Umbilical cord (tissue), 2 donors: ENCODE measurements at places on chromosomes 2 and 18.
A peak's percentile ranks its signal among the peaks of the same experiment; 100 is the strongest.

- no peak for DNase-seq
Observed at GRCh38 chr2:119197126-119197405, 26.6 kb upstream of the STEAP3 start.

- no peak for DNase-seq
Observed at GRCh38 chr2:200345975-200346374, 39.5 kb downstream of the SPATS2L start.

GRCh38 chr18:68418226-68418868 is 296.6 kb downstream of the TMX3 start:
- no peak for DNase-seq

DNA sequence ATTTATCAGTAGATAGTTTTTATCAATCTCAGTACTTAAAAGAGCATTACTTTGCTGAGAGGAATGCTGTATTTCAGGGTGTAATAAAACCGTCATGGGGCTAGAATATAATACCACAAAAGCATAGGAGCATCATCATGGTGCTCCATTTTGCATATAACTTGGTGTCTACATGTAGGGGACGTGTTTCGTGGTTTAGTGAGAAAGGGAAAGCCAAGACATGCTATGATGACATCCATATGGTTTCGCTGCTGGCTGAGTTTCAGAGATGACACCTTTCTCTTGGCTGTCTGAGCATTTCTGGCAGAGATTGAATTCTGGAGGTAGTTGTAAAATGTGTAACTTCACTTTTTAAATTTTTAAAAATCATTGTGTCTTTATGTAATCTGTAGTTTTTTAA is 32.4 kb downstream of the WDR43 start:
- DNase-seq = no peak

DNA sequence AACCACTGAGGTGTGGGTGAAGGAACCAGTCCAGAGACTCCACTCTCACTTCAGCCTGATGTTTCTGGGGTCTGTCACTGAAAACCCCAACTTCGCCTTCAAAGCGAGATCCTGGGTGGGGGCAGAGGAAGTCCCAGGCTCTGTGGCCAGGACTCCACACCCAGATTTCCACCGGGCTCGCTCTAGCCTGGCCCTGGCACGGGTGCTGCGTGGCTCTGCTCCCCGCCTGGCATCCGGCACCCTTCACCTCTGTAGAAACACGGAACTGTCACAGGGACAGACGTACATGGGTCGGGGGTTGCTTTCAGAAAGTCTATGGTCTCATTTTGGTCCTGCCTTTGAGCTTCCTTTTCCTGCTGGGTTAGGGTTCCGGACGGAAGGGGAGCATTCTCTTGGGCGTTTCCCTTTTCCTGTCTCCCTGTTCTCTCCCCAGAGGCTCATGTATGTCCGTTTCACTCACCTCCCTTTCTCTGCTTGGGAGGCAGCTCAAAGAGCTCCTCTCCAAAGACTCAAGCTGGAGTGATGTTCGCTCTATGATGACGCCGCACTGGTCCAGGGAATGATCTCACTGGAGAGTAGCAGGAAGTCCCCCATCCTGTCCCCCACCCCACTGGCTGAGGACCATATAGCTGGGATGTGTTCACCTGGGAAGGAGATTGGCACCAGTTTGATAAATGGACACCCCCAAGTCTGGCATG is 41.5 kb downstream of the ODC1 start:
- no peak for DNase-seq

GRCh38 chr2:23096906-23097602 is 287.9 kb upstream of the KLHL29 start:
- DNase-seq = no peak

GRCh38 chr2:196983934-196984333 is 57.4 kb upstream of the PGAP1 start:
- no peak for DNase-seq

- DNase-seq = no peak
Observed at GRCh38 chr2:74292751-74293150, 50.5 kb downstream of the SLC4A5 start.

DNA sequence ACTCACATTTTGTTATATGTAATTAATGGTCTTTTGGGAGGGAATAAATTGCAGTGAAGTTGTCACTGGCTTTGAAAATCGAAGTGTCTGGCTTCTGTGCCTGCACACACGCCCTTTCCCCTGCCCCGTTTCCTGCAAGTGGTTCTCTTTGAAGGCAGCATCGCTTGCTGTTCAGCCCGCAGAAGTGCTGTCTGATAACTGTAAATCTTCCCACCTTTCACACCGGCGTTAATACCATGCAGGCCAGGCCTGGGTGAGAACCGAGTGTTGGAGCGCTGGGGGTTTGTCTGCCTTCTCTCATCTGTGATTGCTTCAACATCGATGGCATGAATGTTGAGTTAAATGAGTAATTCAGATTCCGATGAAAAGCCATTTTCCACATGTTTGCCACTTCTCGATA is 37.9 kb upstream of the RPL31 start:
- DNase-seq = no peak

DNA sequence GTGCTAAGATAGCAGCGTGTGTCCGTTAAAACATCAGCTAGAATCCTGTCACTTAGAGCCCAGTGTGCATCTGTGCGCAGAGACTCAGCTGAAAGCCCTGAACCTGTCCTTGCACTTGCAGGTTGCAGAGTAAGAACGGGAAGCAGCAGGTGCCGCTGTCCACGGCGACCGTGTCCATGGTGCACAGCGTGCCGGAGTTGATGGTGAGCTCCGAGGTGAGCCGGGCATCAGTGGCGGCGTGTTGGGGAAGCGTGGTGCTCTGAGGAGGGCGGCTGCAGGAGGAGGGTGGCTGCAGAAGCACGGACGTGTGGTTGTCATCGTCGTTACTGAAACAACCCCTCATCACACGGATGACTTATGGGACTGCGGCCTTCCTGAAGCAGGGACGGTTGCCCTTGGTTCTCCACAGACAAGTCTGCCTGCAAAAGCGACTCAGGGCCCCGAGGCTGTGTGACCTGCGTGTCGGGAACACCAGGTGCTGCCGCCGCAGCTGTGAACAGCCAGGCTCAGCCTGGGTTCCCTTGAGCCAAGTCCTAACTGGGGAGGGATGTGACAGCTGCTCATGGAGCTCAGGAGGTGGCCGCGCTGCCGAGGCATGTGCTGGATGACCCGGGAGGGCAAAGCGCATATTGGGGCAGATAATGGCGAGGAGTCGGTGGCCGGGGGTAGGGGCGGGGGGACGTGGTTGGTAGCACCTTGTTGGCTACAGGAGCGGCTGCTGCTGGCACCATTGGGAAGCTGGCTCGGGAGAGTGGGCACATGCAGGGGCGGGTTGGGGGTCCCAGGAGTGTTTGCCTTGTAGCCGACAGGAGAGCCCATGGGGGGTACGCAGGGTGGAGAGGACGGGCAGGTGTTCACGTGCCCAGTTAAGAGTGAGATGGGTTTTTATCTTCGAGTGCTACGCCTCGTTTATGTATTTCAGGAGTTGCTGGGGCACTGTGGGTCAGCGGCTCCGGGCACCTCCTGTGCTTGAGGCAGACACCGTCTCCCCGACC is 16.6 kb downstream of the CTDP1 start:
- no peak for DNase-seq

DNA sequence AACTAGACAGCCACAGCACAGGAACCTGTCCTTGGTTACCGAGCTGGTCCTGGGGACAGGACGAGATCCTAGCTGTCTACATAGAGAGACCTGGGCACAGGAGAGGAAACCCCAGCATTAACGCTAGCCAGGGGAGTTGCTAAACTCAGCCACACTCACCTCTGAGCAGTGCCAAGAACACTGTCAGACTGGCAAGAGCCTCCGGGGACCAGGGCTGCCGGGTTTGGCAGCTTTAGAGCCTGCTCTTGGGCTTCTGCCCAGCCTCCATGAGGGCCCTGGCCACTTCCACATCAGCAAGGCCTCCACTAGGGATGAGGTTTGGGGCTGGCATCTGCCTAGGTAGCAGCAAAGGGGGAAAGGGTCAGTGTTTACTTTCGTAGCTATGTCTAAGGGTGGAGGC is 6.7 kb downstream of the TMBIM1 start:
- no peak for DNase-seq

DNA sequence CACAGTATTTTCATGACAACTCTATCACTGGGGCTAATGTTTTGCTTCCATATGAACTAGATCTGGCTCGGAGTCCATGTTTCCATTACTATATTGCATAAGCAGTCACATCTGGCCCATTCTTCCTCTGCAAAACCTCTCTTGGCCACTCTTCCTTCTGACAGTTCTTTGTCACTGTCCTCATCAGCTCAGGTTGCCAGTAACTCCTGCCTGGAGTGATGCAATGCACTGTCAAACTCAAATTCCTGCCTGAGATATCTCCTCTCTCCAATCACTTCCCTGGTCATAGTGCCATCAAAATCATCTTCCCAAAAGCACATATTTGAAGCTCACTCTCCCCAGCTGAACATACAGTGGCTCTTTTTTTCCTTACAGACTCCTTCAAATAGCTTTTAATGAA is 66.1 kb downstream of the COLEC12 start:
- peak; percentile 25 for DNase-seq

DNA sequence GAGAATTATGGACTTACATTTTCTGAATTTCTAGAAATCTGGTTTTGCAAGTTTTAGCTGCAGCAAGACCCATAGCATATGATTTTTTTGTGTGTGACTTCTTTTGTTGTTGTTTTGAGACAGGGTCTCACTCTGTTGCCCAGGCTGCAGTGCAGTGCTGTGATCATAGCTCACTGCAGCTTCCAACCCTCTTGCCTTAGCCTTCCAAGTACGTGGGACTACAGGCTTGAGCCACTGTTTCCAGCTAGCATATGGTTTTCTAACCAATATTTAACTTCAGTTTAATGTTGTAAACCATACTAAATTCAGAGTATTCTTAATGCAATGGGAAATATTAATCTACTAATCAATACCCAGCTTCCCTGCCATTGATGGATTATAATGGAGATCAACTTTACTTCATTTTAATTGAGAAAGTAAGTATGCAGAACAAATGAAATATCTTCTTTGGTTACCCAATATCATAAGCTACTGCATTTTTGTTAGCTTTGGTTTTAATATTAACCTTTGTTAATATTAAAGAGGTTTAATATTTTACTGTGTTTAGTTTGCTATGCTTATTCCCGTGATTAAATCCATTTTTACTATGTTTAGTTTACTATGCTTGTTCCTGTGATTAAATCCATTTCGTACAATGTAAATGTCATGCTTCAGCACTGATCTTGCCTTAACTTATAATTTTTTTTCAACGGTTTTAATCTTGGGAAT is 273.4 kb upstream of the TMEFF2 start:
- no peak for DNase-seq

GRCh38 chr2:199797431-199798403 is 53.3 kb downstream of the FTCDNL1 start:
- no peak for DNase-seq

DNA sequence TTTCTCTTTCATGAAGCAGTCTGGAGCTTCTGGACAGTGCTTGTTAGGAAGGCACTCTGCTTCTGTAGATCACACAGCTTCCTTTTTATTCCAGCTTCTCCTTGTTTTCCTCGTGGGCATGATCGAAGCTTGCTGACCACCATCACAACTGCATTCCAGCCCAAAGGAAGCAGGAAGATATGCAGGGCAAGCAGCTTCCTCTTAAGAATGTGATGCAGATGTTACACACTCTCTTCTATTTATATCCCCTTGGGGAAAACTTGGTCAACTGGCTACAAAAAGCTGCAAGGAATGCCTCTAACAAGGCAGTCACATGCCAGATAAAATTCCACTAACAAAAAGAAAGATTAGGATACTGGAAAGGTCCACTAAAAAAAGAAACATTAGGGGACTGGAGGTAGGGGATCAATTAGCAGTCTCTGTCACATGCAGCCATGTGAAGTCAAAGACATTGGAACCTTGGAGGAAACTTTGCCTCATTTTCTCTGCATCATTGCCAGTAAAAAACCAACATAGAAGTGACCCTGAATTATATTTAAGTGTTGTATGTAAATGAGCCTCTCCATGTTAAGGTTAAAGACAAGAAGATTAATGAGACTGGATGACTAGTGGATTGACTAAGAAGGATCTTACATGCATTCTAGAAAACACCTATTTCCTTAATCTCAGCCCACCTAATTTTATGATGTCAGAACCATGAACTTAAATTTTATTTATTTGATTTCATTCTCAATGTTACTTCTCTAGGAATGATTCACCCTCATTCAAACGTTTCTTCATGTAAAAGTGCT is 98.3 kb downstream of the NAB1 start:
- peak; percentile 17 for DNase-seq
